Hypothalamus (tissue), 51 donors: ENCODE measurements at places on chromosomes 5 and 9.

DNA sequence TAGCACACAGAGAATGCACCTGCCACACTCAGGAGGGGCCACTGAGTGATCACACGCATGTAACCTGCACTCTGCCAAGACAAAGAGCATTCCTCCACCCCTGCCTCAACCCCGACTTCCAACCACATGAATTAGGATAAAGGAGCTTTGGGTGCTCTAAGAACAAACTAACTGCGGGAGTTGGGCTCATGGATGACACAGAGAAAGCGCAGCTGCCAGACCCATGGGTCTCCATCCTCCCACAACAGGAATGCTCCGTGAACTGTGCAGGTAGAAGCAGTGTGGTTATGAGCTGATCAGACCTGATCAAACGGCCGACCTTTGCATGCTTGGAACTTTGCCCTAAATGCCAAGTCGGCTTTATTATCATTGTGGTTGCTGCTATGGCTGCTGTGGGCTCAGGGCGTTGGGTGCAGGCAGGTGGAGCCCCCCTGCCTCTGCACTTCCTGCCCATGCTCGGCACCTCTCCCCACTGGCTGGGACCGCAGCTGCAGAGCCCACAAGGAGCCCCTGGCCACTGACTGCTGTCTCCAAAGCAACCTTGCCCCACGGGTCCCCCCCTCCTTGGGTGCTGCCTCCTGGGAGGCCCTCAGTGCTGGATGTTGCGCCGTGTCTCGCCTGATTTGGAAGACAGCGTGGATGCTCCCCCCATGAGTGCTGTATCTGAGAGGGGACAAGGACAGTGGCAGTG lies 2.6 kb upstream of the SLC6A3 start:
- DNase-seq = no peak

- DNase-seq = no peak
Observed at GRCh38 chr9:35557320-35557719, 47.7 kb upstream of the TESK1 start.

DNA sequence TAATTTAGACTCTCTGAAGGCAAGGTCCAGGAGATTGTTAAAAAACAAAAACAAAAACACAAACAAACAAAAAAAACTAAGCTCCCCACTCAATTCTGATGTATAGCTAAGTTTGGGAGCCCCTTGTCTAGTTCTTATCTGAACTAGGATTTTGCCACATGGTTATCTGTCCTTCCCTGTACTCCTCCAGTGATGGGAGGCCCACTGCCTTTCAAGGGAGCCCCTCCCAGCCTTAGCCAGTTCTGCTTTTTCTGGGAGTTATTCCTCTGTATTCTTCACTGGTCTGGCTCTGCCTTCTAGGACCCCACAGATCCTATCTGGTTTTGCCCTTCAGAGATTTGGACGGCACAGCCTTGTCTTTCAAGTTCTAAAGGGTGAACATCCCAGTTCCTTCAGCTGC lies 2.1 kb upstream of the ALDH1B1 start:
- no peak for DNase-seq

GRCh38 chr5:111135946-111136345 lies 43.8 kb downstream of the WDR36 start:
- DNase-seq = no peak

GRCh38 chr9:32991897-32992594 lies 9.4 kb downstream of the APTX start:
- no peak for DNase-seq

DNA sequence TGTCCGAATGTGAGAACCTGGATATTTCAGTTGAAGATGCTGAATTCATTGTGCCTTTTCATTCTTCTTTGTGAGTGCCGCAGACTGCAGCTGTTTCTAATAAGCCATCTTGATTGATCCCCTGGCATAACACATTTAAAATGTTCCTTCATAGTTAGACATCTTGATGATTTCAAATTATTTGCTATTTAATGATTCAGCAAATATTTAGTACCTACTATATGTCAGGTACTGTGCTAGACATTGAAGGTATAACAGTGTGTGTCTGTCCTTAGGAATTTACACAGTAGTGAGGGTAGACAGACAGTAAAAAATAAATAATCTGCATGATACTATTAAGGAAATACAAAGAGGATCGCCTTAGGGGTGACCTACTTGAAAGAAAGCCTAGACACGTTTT lies 61.6 kb downstream of the YTHDC2 start:
- no peak for DNase-seq

DNA sequence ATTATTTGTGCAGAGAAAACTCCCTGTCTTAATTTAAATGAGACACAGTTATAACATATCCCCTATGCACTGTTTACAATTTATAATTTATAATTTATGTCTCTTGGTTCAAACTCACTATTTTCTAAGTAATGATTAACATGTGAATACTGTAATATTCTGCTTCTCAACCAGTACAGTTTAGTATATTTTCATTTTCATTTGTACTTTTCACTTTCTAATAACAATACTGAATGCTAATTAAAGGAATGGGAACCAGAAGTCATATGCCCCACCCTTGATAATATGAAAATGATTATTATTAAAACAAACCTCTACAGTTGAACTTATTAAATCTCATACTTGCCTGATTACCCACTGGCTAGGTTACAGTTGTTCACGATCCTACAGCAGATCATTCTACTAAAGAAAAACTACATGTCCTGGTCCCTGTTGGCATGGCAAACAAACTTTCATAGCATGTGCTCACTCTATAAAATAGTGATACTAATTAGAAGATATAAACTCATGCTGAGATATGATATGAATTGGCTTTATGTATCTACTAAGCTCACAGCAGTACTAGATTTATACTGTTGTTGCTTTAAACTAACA lies 66.4 kb downstream of the POU5F2 start:
- DNase-seq = no peak

- no peak for DNase-seq
Observed at GRCh38 chr5:120436996-120437395, 27.1 kb upstream of the PRR16 start.

DNA sequence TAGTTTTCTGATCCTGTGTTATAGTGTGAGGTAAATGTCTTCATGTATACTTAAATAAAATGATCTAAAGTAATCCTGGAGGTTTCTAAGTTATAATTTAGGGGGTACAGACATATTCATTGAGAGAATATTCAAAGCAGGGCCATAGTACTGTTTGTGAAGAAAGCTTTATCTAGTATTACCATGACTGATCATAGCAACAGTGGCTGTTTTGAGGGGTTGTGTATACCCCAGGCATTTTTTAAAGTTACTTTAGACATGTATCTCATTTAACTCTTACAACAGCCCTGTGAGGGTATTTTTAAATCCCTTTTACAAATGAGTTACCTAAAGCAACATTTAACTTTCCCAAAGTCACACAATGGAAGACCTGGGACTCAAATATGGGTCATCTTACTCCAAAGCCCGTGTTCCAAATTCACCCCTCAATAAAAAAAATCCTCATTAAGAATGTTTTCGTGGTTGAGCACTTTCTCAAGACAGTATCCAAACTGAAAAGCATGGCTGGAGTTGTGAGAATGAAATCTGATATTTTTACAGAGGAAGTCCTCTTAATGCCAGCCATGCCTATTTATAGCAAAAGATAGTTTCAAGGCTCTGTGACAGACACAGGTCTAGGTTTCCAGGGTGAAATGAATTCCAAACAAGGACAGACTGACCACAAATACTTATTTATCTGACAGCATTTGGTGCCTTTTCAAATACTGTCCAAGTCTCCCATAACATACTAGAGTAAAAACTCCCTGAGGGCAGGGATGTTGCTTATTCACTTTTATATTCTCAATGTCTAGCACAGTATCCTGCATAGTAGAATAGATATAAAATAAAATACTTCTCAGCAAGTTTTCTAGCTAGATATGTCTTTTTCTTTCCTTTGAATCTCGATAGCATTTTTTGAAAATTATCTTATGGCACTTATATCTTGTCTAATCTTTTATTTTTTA lies 10.4 kb downstream of the STOM start:
- no peak for DNase-seq

GRCh38 chr5:73640861-73641320 lies 14.9 kb downstream of the ARHGEF28 start:
- no peak for DNase-seq

GRCh38 chr5:125408448-125409233 lies 662.2 kb upstream of the ZNF608 start:
- DNase-seq = no peak

GRCh38 chr9:86854898-86855523 lies 92.3 kb downstream of the GAS1 start:
- no peak for DNase-seq

- peak; percentile 51 for DNase-seq
Observed at GRCh38 chr5:14143841-14144585, 871 bp downstream of the TRIO start.

GRCh38 chr5:157143127-157143971 lies 684 bp upstream of the MED7 start:
- DNase-seq = no peak

GRCh38 chr5:68708842-68709170 lies 385.0 kb upstream of the SLC30A5 start:
- DNase-seq = no peak

DNA sequence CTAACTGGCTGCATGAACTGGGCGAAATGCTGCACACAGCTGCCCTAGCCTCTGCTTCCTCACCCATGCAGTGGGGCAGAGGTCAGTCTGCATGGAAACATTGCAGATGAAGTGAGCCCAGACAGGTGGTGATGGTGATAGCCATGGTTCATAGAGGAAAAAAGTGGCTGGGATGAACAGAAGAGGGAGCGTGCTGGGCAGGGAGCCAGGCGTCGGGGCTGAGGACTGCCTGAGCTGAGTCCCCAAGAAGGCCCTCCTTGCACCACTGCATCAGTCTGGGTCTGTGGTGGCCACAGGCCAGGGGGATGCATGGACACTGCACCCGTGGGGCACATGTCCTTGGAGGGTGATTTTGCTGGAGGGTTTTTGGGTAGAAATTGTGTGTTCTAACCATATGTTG lies 80.5 kb downstream of the AMBP start:
- DNase-seq = no peak

DNA sequence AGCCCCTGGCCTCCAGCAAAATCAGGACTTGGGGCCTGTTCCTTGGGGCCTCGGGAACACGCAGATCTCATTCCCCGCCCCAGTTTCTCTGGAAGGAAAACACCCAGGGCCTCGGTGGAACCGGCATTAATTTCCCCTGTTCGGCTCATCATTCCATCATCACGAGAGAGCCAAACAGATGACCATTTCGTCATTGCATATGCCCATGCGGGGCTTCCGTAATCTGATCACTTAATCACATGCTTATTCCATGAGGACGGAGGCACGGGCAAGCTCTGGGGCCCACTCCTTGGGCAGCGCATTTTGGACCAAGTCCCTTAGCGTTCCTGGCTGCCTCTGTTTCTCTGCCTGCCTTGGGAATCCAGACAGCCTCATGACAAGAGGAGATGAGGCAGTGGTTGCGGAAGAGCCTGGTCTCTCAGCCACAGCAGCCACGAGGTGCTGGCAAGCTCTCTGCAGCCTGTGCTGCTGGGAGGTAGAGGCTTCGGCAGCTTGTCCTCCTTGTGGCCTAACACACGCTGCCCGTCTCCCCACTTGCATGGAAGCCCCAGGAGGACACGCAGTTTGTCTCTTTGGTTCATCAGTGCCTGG lies 65.0 kb upstream of the IER5L start:
- no peak for DNase-seq

DNA sequence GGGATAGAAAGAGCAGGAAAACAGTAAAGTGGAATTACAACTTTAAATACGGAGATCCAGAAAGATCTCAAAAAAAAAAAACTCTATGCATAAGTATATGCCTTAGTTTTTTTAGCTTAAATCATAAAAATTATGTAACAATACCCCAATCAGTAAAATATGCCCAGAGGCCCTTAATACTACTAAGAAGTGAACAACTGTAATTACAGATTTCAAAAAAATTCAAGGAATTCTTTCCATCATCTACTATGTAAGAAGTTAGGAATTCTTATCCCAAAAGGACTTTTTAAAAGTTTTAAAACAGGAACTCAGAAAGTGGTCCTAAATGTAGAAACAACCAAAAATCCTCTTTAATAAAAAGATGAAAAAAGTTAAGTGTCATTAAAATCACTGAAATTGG lies 111.3 kb downstream of the SSBP2 start:
- no peak for DNase-seq

- no peak for DNase-seq
Observed at GRCh38 chr9:8428389-8428788, 628.8 kb upstream of the DMAC1 start.

DNA sequence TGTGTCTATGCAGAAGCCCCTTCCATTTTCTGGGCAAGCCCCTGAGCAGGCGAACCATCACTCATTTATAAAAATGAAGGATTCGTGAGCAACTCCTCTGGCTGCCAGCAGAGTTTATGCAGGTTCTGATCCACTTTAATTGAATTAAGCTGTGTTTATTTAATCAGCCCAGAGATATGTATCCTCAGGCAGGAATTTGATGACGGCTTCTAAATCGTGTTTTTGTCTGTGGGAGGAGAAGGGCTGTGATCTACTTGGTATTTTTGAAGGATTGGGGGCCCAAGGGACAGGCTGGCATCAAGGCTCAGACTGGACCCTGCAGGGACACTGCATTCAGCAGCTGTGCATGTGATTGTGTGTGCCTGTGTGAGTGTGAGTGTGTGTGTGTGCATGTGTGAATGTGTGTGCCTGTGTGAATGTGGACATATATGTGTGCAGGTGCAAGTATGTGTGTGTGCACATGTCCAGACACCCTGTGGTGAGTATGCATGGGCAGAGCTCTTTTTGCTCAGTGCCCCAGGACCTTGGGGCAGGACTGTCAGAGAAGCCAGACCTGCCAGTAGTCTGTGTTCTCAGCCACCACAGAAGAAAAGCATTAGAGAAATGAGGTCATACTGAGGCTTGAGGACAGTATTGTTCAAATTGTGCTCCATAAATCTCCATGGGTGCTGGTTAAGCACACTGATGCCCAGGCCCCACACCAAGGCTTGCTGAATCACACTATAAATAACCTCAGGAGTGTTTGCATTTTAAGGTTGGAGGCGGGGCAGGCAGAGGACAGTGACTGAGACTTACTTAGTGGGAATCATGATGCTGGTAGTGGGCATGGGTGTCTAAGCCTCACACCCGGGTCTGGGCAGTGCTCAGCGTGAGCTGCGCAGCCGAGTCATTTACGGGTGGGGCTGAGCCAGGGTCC lies 164.0 kb downstream of the CARTPT start:
- no peak for DNase-seq

DNA sequence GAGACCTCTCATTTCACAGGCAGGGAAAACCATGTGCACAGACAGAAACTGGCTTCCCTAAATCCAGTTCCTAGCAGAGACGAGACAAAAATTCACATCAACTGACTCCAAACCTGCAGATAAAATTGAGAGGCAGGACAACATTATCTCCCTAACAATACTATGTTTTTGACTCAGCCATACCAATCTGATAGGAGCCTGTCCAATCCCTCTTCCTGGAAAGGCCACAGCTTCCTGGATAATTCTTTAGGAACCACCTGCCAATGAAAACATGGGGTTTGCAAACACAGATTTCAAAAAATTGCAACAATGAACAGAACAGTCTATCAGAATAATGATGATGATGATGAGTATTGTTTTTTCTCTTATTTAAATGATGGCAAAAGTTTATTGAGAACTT lies 22.4 kb downstream of the SH3TC2 start:
- DNase-seq = no peak

GRCh38 chr9:15612962-15613361 lies 60.1 kb downstream of the CCDC171 start:
- DNase-seq = no peak
